ENCODE measurements at places on chromosomes 16 and 17.

- no peak for DNase-seq
These were observed 1.9 kb upstream of the TRIM37 start for GRCh38 chr17:59108400-59109102.

DNA sequence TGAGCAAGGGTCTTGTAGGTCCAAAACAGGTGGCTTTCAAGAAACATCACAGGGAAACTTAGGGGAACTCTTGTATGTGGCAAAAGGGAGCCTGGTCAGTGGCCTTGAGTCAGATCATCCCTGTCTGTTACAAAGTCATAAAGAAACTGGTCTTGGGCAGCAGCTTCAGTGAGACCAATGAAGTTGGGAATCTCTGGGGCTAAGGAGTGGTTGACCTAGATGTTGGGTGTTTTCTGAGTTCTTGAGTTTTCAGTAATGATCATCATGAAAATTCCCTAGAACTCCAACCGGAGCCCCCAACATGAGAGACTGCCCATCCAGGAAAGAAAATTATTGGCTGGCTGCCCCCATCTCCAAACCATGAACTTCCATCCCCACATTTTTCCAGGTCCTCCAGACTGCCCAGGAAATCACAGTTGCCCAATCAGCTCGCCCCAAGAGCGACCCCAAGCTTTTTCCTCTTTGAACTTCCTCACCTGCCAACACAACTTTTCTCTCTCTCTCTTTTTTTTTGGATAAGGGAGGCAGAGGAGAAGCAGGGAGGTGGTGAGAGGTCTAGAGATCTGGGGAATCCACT lies 3.9 kb downstream of the CCR7 start:
- DNase-seq: no peak

- no peak for DNase-seq
These were observed 17.0 kb downstream of the PRCD start for GRCh38 chr17:76556765-76557367.

DNA sequence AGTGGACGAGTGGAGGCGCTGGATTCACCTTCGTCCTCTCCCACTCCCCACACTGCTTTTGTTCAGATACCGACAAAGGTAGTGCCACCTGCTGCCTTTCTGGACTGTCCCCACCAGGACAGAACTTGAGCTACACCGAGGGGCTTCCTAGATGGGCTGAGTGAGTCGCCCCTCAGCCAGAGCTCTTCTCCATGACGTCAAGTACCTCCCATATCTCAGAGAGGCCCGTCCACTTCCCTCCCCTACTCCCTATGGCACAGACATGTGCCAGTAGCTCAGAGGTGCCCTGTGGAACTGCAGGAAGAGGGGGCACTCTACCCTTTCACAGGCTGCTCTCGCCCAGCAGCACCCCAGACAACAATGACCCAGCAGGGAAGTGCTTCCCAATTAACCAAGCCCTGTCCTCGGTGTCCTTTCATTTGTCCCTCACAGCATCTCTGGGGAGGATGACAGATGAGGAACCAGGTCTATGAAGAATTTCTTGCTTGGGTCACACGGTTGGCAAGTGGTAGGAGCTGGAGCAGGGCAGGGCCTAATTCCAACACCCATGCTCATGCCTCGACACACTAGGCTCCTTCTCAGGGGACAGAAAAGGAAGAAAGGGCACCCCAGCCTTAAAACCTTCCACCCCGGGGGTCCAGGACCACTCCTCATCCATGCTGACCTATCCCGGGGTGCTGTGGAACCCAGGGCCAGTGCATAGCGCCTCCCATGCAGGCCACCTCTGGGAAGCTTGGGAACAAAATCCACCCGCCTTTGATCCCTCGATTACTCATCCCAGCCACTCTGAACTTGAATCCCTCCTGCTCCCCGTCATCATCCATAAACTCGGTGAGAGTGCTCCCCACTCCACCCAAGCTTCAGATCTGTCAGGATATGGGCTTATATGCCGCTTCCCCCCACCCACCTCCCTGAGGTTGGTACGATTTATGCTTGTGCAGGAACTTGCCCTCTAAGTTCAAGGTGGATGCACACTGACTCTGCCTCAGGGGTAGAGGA lies 51.7 kb downstream of the WNT3 start:
- DNase-seq: no peak

DNA sequence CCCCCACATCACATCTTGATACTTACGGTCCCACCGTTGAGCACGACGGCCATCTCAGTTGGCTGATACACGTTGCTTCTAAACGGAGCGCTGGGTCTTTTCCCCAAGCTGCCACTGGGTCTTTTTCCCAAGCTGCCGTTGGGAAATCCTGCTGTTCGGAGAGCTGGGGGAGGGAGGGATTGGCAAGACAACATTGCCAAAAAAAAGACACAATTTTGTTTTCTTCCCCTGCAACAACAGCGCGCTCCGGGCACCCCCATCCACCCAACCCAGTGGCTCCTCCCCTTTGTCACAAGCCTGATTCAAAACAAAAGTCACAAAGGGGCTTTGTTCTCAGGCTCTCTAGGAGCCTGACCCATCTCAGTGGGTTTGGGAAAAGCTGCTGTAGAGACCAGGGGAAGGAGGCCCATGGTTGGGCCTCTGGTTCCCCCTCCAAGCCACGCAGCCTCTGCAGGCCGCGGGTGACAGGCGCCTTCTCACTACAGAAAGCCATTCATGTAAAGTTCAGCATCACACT lies 22.8 kb downstream of the GPRC5B start:
- DNase-seq: no peak

- DNase-seq: no peak
These were observed 7.9 kb downstream of the KDM6B start for GRCh38 chr17:7841915-7842379.

- DNase-seq: no peak
These were observed 4.1 kb downstream of the FOXJ1 start for GRCh38 chr17:76137001-76137350.
